ENCODE measurements at places on chromosomes 2 and 18. TPM values are rescaled to one million over a fixed set of nuclear protein-coding genes. Genes with fewer than 3 reads are reported as not detected.

Gene PIEZO2
- 7.2 TPM for total RNA-seq

- no peak overlapping the region for H3K27ac ChIP-seq
- H3K4me1 ChIP-seq, result no peaks in the 10 kb centered on the region
- no peak for DNase-seq
- H3K27me3 ChIP-seq, result no peaks in the 10 kb centered on the region
- H3K4me3 ChIP-seq, result no peak overlapping the region
Measured at GRCh38 chr2:133956434-133956935, 297.4 kb upstream of the MGAT5 start.

- no peaks in the 10 kb centered on the region for H3K36me3 ChIP-seq
- DNase-seq, result no peak
- no peak overlapping the region for H3K4me3 ChIP-seq
- H3K27me3 ChIP-seq, result no peaks in the 10 kb centered on the region
Measured at GRCh38 chr18:39057423-39058064, 1491.9 kb upstream of the CELF4 start.

DNA sequence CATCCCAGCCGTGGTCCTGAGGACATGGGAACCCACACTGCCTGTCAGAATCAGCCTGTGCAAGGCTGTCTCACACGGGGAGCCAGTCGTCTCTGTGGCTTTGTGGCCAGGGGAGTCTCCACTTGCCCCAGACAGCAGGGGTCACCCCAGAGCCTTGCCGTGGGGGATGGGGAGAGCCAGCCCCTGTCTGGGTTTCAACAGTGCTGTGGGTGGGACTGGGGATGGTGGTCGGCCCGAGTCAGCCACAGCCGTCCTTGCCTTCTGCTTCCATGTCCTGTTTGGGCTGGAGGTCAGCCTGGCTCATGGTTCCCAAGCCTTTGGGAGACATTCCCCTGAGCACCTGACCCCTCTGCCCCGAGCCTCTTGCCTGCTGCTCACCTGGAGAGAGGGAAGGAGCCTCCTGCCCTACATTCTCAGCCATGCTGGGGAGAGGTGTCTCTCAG, 19.6 kb downstream of the GPR35 start:
- no peak overlapping the region for H3K4me3 ChIP-seq
- H3K4me1 ChIP-seq, result no peaks in the 10 kb centered on the region
- H3K27me3 ChIP-seq, result no peaks in the 10 kb centered on the region
- H3K36me3 ChIP-seq, result no peaks in the 10 kb centered on the region
- no peak for DNase-seq

DNA sequence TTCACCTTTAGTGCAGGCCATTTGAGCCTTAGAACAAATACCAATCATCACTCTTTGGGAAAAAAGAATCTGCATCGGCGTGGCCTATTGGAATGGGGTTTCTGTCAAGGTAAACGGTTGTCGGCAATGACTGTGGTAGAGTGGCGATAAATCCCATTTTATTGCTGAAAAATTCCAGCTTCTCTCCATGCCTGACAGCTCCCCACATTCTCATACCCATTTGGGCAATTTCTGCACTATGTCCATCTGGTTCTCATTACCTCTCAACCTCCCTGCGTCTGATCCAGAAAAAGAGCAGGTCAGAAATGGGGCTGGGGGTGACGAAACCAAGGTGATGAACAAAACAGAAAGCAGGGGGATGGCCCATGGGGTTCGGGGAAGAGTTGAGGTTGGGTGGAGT, 254.0 kb downstream of the MEIS1 start:
- no peaks in the 10 kb centered on the region for H3K27me3 ChIP-seq
- H3K4me1 ChIP-seq, result no peaks in the 10 kb centered on the region
- H3K4me3 ChIP-seq, result no peak overlapping the region
- peak overlapping the region; percentile 87 for H3K27ac ChIP-seq
- no peaks in the 10 kb centered on the region for H3K36me3 ChIP-seq
- no peak for DNase-seq

- no peaks in the 10 kb centered on the region for H3K36me3 ChIP-seq
- no peaks in the 10 kb centered on the region for H3K27me3 ChIP-seq
- no peak for DNase-seq
- no peaks in the 10 kb centered on the region for H3K4me1 ChIP-seq
Measured at GRCh38 chr2:99811544-99811943, 321.7 kb upstream of the REV1 start.

GRCh38 chr2:217570394-217570793, 432.4 kb downstream of the TNS1 start:
- H3K4me3 ChIP-seq, result no peak overlapping the region
- H3K4me1 ChIP-seq, result no peaks in the 10 kb centered on the region
- H3K27ac ChIP-seq, result no peak overlapping the region
- H3K36me3 ChIP-seq, result no peaks in the 10 kb centered on the region
- DNase-seq, result no peak
- H3K27me3 ChIP-seq, result no peaks in the 10 kb centered on the region

Gene E2F6
- 25.0 TPM for total RNA-seq

- H3K4me3 ChIP-seq, result no peak overlapping the region
- H3K4me1 ChIP-seq, result no peaks in the 10 kb centered on the region
- DNase-seq, result no peak
- no peaks in the 10 kb centered on the region for H3K27me3 ChIP-seq
- no peak overlapping the region for H3K27ac ChIP-seq
Measured at GRCh38 chr2:72998234-72998651, 73.3 kb downstream of the SFXN5 start.

- peak; percentile 70 for DNase-seq
- H3K36me3 ChIP-seq, result no peaks in the 10 kb centered on the region
- H3K27me3 ChIP-seq, result no peaks in the 10 kb centered on the region
- no peaks in the 10 kb centered on the region for H3K4me1 ChIP-seq
- no peak overlapping the region for H3K4me3 ChIP-seq
- no peak overlapping the region for H3K27ac ChIP-seq
Measured at GRCh38 chr2:206981739-206982340, 42.5 kb downstream of the CPO start.

DNA sequence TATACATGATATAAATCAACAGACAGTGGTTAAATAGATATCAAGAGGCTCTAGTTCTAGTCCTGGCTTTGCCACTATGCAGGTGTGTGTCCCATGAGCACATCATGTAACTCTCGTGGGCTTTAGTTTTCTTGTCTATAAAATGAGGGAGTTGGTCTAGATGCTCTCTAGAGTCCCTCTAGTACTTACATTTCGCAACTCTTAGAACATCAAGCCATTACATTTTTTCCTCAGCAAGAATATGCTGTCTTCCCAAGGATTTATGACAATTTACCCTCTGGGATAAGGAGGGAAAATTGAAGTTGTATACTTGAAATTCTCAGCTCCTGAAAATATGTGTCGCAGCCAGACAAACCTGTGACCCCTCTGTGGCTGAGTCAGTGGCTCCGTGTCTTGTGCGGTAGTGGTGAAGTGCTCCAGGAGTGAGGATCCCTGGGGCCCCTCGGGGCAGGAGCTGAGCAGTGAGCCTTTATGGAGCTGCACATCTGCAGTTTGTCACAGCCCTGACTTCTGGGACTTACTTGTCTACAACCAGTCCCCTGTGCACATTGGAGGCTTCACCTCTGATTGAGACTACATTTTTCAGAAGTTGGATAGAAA, 6.8 kb downstream of the PKP4 start:
- H3K4me1 ChIP-seq, result no peaks in the 10 kb centered on the region
- H3K27ac ChIP-seq, result no peak overlapping the region
- no peaks in the 10 kb centered on the region for H3K27me3 ChIP-seq
- no peak for DNase-seq
- no peak overlapping the region for H3K4me3 ChIP-seq
- no peaks in the 10 kb centered on the region for H3K36me3 ChIP-seq

Gene HOXD12
- not detected for total RNA-seq

Gene RIT2
- not detected for total RNA-seq

GRCh38 chr2:191150230-191150599, 579 bp downstream of the STAT4 start:
- H3K4me1 ChIP-seq, result no peaks in the 10 kb centered on the region
- no peaks in the 10 kb centered on the region for H3K27me3 ChIP-seq
- no peak overlapping the region for H3K27ac ChIP-seq

Gene CTNNA2
- 2.3 TPM for total RNA-seq

Gene KCNK3
- total RNA-seq, result 2.8 TPM

DNA sequence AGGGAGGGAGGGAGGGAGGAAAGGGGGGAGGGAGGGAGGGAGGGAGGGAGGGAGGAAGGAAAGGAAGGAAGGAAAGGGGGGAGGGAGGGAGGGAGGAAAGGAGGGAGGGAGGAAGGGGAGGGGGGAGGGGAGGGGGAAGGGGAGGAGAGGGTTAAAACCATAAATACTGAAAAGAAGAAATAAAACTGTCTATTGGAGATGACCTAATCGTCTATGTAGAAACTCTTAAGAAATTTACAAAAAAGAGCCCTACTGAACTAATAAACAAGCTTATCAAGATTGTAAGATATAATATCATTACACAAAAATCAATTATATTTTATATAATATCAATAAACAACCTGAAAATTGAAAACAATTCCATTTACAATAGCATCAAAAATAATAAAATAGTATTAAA, 32.3 kb upstream of the CTDP1 start:
- H3K36me3 ChIP-seq, result no peaks in the 10 kb centered on the region
- H3K27me3 ChIP-seq, result no peaks in the 10 kb centered on the region
- no peak overlapping the region for H3K27ac ChIP-seq
- no peak overlapping the region for H3K4me3 ChIP-seq
- DNase-seq, result no peak
- peaks cover 4% of the 10 kb centered on the region for H3K4me1 ChIP-seq

Gene HOXD3
- total RNA-seq, result 25.1 TPM

DNA sequence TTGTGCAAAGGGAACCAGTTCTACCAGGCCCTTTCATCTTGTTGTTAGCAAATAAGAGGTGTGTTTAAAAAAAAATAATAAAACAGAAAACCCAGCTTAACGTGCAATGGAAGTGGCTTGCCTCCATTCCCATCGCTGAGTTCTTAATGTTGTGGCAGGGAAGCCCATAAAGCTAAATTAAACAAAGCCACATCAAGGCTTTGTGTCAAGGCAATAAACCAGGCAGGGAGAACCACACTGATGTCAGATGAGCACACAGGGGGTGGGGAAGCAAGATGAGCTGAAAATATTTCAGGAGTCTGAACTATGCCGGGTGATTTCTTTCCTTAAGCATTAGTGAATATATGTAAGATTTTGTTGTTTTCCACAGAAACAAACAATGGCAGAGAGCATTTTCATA, 73.5 kb downstream of the PHLPP1 start:
- H3K4me3 ChIP-seq, result no peak overlapping the region
- H3K36me3 ChIP-seq, result no peaks in the 10 kb centered on the region
- no peak for DNase-seq
- no peak overlapping the region for H3K27ac ChIP-seq

Gene STON1
- total RNA-seq, result 75.3 TPM

- no peaks in the 10 kb centered on the region for H3K36me3 ChIP-seq
- H3K27me3 ChIP-seq, result no peaks in the 10 kb centered on the region
- no peaks in the 10 kb centered on the region for H3K4me1 ChIP-seq
Measured at GRCh38 chr18:59681521-59682004, 15.7 kb downstream of the CCBE1 start.

GRCh38 chr2:239246723-239247122, 154.1 kb downstream of the HDAC4 start:
- H3K4me1 ChIP-seq, result no peaks in the 10 kb centered on the region
- no peaks in the 10 kb centered on the region for H3K36me3 ChIP-seq
- H3K27me3 ChIP-seq, result no peaks in the 10 kb centered on the region
- H3K27ac ChIP-seq, result no peak overlapping the region
- H3K4me3 ChIP-seq, result no peak overlapping the region

DNA sequence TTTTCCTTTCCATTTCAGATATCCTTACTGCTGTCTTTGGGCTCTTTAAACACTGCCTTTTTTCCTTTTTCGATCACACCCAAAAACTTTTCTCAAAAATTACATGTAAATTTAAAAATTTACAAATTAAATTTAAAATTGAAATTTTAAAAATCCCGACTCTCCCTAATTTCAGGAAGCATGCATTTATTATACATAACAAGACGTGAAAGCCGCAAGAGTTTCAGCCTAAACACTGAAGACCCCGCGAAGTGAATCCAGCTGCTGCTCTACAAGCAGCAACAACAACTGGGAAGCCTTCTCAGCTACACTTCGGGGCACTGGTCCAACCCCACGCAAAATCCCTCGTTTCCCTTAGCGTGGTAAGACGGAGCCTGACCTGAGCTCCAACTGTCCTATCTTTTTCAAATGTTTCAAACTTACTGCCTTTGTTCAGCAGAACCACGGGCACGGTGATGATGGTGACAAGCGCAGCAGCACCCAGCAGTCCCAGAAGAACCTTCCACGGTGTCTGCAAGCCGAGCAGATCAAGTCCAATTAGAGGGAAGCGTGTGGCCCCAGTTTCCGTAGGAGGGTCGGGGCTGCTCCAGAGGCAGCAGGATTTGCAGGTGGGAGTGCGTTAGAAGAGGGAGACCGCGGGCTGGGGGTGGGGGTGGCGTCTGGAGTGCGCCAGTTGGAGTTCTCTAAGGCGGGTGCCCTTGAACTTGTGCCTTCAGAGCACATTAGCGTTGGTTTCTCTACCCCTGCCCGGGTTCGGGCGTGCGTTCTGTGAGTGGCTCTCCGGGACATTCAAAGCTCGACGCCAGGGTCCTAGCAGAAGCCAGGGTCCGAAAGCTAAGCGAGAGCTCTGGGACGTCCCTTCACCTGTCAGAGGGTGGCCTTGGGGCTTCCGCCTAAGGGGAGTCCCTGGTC, 783 bp downstream of the DPP4 start:
- H3K4me3 ChIP-seq, result peak overlapping the region; percentile 43
- no peaks in the 10 kb centered on the region for H3K36me3 ChIP-seq
- no peaks in the 10 kb centered on the region for H3K27me3 ChIP-seq
- H3K27ac ChIP-seq, result no peak overlapping the region

- no peaks in the 10 kb centered on the region for H3K27me3 ChIP-seq
- H3K4me3 ChIP-seq, result no peak overlapping the region
- H3K4me1 ChIP-seq, result peaks cover 19% of the 10 kb centered on the region
- DNase-seq, result peak; percentile 51
- H3K27ac ChIP-seq, result peak overlapping the region; percentile 87
Measured at GRCh38 chr2:37771600-37772088, 100.2 kb upstream of the CDC42EP3 start.

GRCh38 chr2:44707945-44708660, 233.4 kb upstream of the SIX3 start:
- no peaks in the 10 kb centered on the region for H3K4me1 ChIP-seq
- no peak for DNase-seq
- H3K27ac ChIP-seq, result no peak overlapping the region
- H3K27me3 ChIP-seq, result no peaks in the 10 kb centered on the region
- H3K36me3 ChIP-seq, result no peaks in the 10 kb centered on the region

Gene CXCR1
- total RNA-seq, result not detected

DNA sequence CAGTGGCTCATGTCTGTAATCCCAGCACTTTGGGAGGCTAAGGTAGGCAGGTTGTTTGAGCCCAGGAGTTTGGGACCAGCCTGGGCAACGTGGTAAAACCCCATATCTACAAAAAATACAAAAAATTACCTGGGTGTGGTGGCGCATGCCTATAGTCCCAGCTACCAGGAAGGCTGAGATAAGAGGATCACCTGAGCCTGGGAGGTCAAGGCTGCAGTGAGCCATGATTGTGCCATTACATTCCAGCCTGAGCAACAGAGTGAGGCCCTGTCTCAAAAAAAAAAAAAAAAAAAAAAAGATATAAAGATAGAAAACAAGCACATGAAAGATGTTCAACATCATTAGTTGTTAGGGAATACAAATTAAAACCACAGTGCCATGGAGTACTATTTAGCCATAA, 65.3 kb upstream of the UGP2 start:
- no peaks in the 10 kb centered on the region for H3K27me3 ChIP-seq
- H3K27ac ChIP-seq, result no peak overlapping the region
- no peak for DNase-seq

- H3K36me3 ChIP-seq, result no peaks in the 10 kb centered on the region
- no peaks in the 10 kb centered on the region for H3K27me3 ChIP-seq
- DNase-seq, result no peak
- H3K27ac ChIP-seq, result no peak overlapping the region
- no peak overlapping the region for H3K4me3 ChIP-seq
- H3K4me1 ChIP-seq, result no peaks in the 10 kb centered on the region
Measured at GRCh38 chr2:98944775-98945174, 8.8 kb upstream of the CRACDL start.

- no peak for DNase-seq
- peaks cover 18% of the 10 kb centered on the region for H3K27me3 ChIP-seq
- H3K4me3 ChIP-seq, result peak overlapping the region; percentile 53
- no peaks in the 10 kb centered on the region for H3K36me3 ChIP-seq
- H3K27ac ChIP-seq, result no peak overlapping the region
- no peaks in the 10 kb centered on the region for H3K4me1 ChIP-seq
Measured at GRCh38 chr2:222424729-222425671, 657 bp downstream of the SGPP2 start.
